Brain pericyte (primary cell): ENCODE measurements at places on chromosomes 7 and 10.

GRCh38 chr10:7389346-7389745, 21.5 kb downstream of the SFMBT2 start:
- no peak for DNase-seq

DNA sequence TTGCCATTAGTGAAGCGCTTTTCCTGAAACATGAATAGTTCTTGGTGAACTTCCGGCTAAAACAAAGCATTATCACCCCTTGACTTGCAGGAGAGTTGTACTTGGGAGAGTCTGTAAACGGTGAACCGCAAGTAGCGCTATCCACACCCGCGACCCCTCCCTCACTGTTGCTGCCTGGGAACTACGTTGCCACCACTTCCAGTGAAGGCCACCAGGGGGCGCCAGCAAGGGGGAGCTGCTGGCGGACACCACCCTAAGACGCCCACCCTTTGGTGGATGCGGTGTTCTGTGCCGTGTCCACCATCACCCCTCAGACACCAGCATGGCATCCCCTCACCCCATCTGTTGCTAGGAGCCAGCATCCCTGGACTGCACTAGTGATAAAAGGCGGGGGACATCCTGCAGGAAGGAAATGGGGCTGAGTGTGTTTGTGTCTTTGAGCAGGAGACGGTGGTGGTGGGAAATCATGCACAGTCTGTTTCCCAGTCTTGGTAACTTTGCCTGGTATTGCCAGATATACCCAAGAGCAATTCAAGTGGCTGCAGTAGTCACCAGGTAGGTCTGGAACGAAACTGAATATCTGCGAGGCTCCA, 298.2 kb downstream of the FRMD4A start:
- no peak for DNase-seq

DNA sequence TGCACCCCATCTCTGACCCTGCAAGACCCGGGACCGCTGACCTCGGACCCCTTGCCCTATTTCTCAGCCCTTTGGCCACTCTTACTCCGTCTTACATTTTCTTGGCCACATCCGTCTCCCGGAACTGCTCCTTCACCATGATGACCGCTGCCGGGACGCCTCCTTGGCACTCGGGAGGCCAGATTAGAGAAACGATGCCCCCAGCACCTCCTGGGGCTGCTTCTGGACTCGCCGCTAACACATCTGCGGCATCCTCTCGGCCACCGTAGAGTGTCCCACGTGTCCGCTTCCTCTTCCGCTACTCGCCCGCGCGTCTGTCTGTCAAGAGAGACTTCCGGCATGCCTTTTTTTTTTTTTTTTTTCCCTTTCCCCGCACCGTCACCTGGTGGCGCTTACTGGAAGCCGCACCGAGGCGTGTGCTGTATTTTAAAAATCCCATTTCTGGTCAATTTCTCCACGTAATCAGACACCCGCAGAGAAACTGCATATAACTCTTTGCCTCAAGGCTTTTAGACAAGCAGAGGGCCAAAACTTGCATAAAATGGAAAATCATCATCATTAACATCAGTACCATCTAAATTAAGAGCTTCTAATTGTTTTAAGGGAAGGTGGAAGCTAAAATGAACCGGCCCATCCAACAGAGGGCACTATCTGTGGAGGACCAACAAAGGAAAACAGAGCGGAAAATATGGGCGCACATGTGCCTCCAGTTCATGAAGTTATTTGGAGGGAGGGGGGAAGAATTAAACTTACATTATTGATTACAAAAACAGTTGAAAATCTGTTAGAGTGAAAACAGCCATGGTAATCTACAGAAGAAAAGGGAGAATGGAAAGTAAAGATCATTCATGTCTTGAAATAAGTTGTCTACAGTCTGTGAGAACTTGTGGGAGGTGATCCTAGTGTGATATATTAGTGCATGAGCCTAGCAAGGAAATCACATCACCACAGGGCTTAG, at the start of gene POLR3A:
TSS of gene POLR3A (minus strand) at position 247 of the 958 bp plus-strand sequence. CDS start at position 139, 108 bp downstream.
- peak; percentile 92 for DNase-seq

DNA sequence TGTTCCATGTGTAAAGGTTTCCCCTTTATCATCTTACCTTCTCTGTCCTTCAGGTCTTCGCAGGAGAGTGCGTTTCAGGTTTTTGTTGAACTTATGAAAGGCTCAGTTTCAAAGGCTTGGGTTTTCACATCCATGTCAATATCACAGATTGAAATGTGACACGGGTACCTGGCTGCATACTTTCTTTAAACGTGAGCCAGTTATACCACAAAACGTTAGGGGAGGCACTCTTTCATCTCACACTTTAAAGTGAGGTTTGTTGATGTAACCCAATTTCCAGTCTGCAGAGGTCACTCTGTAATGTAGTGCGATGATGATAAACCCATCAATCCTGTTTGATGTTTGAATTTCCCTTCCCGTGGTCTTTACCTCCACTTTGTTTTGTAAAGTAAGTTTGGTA, 506.9 kb downstream of the SUGCT start:
- DNase-seq = no peak

GRCh38 chr7:48182718-48183369, 11.6 kb downstream of the ABCA13 start:
- DNase-seq = peak; percentile 12

DNA sequence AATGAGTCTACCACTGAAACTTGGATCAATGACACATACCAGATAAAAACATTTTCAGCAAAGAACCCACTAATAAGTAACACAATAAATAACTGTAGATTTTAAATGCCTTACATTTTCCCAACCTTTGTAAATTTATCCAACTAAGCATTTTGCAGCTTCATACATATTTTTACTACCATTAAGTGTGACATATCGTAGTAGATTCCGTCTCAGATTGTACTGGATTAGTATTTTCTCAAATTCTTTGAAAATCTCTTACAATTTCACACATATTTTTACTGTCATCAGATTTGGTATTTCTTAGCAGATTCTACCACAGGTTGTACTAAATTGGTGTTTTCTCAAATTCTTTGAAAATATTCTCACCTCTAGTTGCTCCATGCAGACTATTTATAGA, 26.0 kb downstream of the CCDC71L start:
- DNase-seq = no peak

DNA sequence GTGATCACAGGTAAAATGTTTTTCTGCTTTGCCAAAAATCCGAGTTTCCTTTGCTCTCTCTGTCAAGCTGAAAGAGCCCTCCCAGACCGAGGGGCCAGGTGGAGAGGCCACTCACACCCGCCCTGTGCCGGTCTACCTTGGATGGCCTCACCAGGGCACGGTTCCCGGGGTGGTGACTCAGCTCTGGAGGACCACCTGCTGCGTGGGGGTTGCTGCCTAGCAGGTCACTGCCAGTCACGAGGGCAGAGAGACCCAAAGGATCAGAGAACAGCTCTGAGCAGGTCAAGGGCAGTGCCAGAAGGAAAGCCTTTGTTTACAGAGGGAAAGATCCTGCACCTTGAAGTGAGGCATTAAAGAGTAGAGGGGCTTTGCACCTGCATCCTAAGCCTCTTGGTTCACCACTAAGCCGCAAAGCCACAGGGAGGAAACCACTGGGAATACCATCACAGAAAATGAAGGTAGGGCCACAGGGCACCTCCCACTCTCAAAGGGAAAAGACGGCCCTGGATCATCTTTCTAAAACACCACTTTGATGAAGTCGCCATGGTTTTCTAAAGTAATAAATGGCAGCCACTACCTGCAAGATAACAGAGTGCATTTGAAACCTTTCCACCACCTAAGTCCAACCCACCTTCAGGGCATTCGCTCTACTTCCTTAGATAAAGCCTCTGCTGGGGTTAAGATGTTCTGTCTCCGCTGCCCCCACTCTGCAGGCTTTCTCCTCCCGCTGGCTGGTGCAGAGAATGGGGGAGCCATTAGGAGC, 160.3 kb upstream of the KLF14 start:
- DNase-seq = no peak

- DNase-seq = no peak
Observed at GRCh38 chr7:21355406-21355874, 72.4 kb upstream of the SP4 start.

- DNase-seq = no peak
Observed at GRCh38 chr7:99490878-99491277, 9.2 kb downstream of the ZNF394 start.

DNA sequence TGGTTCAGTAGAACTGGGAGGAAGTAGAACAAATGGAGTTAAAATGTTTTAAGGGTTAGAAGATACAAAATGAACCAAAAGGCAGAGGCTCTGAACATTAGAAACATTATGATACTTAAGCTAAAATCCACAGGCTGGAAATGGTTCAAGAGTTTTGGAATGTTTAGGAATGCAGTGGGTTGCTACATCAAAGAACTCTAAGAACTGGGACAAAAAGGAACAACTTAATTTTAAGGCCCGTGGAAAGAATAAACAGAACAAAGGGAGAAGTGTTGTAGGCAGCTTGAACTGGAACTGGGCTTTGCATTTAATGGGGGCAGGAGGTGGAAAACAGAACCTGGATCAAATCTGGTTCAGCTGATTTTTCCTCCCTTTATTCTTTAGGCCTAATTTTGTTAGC, 3.5 kb upstream of the C7orf25 start:
- DNase-seq = no peak

GRCh38 chr7:22137466-22137865, 191.8 kb upstream of the CDCA7L start:
- peak; percentile 42 for DNase-seq

DNA sequence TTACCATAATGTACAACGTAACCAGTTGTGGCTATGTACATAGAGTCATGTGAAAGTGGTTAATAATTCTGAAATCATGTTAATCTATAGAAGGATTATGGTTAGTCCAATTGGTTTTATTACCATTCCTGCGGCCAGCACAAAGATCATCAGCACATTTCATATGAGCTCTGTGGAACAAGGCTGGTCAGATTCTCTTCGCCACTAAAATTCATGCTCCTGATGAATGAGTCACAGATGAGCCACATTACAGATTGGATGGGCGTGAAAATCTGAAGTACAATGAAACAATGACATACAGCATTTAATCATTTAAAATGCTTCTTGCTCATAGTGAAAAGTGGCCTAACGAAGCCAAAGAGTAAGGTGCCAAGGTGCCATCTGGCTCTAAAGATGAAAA, 716.2 kb upstream of the PHF14 start:
- no peak for DNase-seq

- no peak for DNase-seq
Observed at GRCh38 chr7:101817471-101818286, at the start of gene CUX1. TSS of gene CUX1 (plus strand) at chr7:101817626. CDS start at chr7:101817640, 14 bp downstream.

GRCh38 chr10:113119801-113120200, 169.8 kb downstream of the TCF7L2 start:
- no peak for DNase-seq

GRCh38 chr7:22238354-22239311, 118.3 kb downstream of the RAPGEF5 start:
- no peak for DNase-seq
